ENCODE measurements at places on chromosomes 7 and 10. TPM values are rescaled to one million over a fixed set of nuclear protein-coding genes. Genes with fewer than 3 reads are reported as not detected.

- no peak for DNase-seq
Observed at GRCh38 chr7:53422291-53422690, 386.9 kb downstream of the POM121L12 start.

GRCh38 chr7:29254591-29254990 is 60.0 kb downstream of the CHN2 start:
- DNase-seq, result no peak

DNA sequence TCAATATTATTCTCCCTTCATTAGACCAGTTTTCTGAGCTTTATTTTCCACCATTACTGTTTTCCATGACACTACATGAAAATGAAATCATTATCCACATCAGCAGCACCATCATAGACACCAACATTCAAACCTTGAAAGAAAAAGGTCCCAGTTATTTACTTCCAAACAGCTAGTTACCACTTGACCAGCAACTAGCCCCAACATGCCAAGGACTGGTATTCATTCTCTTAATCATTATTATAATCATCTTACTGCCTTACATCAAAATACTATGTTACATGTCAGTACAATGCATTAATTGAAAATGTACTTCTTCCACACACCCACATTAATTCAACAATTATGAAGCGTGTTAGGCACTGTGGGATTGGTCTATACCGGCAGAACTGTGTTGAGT is 199.4 kb downstream of the TSPAN12 start:
- no peak for DNase-seq

DNA sequence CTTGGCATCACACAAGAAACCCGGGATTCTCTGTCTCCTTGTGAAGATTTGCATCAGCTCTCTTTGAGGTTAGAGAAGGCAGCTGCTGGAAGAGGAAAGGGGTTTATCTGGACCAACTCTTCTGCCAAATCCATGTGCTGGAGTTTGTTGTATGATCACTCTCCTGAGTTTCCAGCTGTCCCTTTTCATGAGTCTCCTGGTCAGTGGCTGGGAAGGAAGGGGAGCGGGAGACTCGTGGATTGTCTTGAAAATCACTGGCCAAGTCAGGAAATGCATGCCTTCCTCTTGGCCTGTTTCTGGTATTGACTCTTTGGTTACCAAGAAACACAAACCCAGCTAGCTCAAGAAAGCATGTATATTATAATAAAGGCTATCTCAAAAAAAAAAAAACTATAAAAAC is 38.8 kb downstream of the TACR2 start:
- DNase-seq, result peak; percentile 84

DNA sequence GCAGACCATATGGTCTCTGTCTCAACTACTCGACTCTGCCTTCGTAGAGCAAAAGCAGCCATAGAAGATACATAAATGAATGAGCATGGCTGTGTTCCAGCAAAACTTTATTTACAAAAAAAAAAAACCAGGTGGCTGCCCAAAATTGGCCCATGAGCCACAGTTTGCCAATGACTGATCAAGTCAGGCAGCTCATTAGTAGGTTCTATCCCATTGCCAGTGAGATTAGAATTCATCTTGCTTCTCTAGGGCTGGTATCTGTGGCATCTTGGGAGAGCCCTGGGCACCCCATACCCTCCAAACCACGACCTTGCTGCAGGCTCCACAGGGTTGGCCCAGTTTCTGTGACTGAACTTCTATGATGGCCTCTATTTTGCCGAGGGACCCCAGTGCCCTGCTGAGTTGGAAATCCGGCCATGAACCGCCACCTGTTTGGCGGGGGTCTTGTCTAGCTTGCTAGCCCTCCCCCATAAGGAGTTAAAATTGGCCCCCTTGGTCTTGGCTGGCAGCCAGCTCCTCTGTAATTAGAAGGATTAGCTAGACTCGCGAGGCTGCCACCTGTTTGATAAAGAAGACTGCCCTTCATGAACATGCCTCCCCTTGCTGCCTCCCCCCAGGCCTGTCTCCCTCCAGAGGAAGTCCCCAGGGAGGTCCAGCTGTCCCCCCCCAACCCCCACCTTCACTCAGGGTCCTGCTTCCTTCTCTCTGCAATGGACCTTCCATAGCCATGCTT is 83.9 kb downstream of the CHN2 start:
- DNase-seq, result peak; percentile 67

The CDHR1 gene
- total RNA-seq, result 0.86 TPM

The BAMBI gene
- total RNA-seq, result 0.47 TPM

The ARL4A gene
- total RNA-seq, result 19.2 TPM

The EVX1 gene
- not detected for total RNA-seq

The CHAT gene
- not detected for total RNA-seq

The TMEM229A gene
- not detected for total RNA-seq

Measured in myocyte (in vitro differentiated cells).